ENCODE measurements at places on chromosomes 2 and 18. TPM values are rescaled to one million over a fixed set of nuclear protein-coding genes. Genes with fewer than 3 reads are reported as not detected.

- DNase-seq = no peak
- no peaks in the 10 kb centered on the region for H3K36me3 ChIP-seq
- no peaks in the 10 kb centered on the region for H3K4me1 ChIP-seq
- H3K4me3 ChIP-seq = no peak overlapping the region
Measured at GRCh38 chr2:183868707-183869106, 729.6 kb upstream of the ZNF804A start.

- peak overlapping the region; percentile 97 for H3K4me3 ChIP-seq
- DNase-seq = peak; percentile 40
- H3K27ac ChIP-seq = peak overlapping the region; percentile 89
- H3K36me3 ChIP-seq = peaks cover 13% of the 10 kb centered on the region
- no peaks in the 10 kb centered on the region for H3K27me3 ChIP-seq
Measured at GRCh38 chr18:75211002-75211621, 515 bp downstream of the TSHZ1 start.

DNA sequence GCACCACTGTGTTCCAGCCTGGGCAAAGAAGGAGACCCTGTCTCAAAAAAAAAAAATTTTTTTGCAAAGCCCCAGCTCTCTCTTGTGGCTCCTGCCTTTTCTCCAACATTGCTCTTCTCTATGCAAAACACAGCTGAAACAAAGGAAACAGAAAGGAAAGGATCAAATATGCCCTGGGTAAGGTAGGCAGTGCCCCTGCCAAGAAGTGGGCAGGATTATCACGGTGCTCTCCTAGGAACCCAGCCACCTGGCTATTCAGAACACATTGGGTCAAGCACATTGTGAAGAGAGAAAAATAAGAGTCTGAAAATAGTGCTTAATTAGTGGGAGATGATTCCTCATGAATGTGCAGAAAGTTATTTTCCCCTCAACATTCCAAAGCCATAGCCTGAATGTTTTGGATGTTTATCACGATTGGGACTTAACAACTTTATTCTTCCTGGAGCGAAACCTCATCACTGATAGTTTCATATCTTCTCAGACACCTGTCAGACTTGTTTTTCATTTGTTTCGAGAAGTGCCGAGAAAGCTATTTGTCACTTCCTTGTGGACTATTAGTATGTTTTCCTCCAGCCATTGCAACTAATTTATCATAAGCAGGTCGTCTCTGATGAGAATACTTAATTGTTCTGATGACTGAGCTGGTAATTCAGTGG, 42.7 kb upstream of the RPL31 start:
- H3K4me3 ChIP-seq = no peak overlapping the region
- no peaks in the 10 kb centered on the region for H3K4me1 ChIP-seq
- H3K27me3 ChIP-seq = peaks cover 17% of the 10 kb centered on the region
- DNase-seq = no peak
- H3K36me3 ChIP-seq = no peaks in the 10 kb centered on the region
- no peak overlapping the region for H3K27ac ChIP-seq

DNA sequence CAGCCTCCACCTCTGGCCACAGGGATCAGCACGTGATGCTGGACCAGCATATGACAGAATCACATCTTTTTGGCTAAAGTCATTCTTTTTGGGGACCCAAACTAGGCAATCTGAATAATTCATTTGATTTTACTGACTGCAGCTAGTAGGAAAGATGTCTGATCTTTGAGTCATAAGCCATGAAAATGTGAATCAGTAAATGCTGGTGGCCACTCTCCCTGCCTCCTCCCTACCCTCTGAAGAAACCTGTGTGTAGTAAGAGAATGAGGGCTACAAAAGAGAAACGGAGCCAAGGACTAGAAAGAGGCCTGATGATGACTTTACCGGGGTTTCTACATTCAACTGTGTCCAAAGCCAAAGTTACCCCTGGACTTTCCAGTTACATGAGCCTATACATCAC, 10.1 kb upstream of the LRPPRC start:
- H3K27ac ChIP-seq = peak overlapping the region; percentile 79
- H3K36me3 ChIP-seq = no peaks in the 10 kb centered on the region
- peak overlapping the region; percentile 51 for H3K4me3 ChIP-seq
- H3K27me3 ChIP-seq = peaks cover 2% of the 10 kb centered on the region
- peaks cover 18% of the 10 kb centered on the region for H3K4me1 ChIP-seq

DNA sequence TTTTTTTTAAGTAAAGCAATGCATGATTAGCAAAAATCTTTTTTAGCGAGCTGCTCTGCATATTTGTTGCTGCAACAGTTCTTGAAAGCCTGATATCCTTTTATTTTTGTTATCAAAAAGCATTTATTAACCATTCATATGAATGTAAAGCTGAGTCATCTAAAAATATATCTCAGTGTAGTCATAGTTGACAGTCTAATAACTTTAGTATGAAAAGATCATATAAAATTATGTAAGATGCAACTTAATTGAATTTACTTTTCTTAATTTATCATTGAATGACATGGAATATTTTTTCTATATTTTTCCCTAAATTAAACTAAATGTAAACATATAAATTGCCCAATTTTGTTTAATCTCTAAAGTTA, 8.5 kb downstream of the UGP2 start:
- H3K4me3 ChIP-seq = no peak overlapping the region
- peaks cover 4% of the 10 kb centered on the region for H3K36me3 ChIP-seq
- H3K27ac ChIP-seq = no peak overlapping the region
- H3K27me3 ChIP-seq = no peaks in the 10 kb centered on the region
- peaks cover 64% of the 10 kb centered on the region for H3K4me1 ChIP-seq

DNA sequence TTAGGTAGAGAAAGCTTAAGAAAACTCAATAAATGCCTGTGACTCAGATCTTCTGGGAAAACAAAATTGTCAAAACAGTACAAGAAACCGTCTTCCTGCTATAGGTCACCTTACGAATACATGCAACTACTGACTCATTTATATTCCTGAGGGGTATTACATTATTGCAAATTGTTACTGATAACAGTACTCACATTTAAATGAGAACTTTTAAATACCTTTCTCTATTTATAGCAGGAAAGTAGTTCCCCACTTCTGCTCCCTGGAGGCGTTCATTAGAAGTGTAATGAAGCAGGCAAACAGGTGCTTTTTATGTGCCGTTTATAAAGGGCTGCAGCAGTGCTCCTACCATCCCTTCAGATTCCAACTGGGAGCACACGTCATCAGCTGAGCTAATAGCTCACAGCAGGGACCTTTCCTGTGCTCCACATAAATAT, 65.1 kb upstream of the RPRM start:
- H3K36me3 ChIP-seq = no peaks in the 10 kb centered on the region
- H3K27ac ChIP-seq = no peak overlapping the region
- no peak for DNase-seq
- no peaks in the 10 kb centered on the region for H3K27me3 ChIP-seq

DNA sequence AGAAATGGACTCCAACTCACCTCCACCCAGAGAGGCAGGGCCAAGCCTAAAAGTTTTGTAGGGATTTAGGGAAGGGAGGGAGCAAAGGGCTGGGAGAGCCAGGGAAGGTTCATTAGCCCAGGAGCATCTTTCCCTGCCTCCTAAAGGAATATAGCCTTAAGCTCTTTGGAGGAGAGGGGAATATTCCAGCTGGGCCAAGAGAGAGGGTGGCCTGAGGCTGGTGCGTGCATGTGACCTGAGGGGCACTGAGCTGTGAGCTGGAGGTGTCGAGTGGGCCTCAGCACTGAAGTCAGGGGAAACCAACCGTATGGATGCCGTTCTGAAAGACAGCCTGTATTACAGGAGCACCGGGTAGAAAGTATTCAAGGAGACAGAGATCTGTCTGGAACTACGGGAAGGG, 112.6 kb downstream of the KLHL29 start:
- no peaks in the 10 kb centered on the region for H3K36me3 ChIP-seq
- no peak for DNase-seq
- peaks cover 6% of the 10 kb centered on the region for H3K27me3 ChIP-seq
- H3K4me3 ChIP-seq = no peak overlapping the region

- H3K36me3 ChIP-seq = peaks cover 12% of the 10 kb centered on the region
- H3K4me3 ChIP-seq = no peak overlapping the region
- peaks cover 22% of the 10 kb centered on the region for H3K4me1 ChIP-seq
- DNase-seq = no peak
Measured at GRCh38 chr18:47163241-47163640, 12.9 kb downstream of the IER3IP1 start.

DNA sequence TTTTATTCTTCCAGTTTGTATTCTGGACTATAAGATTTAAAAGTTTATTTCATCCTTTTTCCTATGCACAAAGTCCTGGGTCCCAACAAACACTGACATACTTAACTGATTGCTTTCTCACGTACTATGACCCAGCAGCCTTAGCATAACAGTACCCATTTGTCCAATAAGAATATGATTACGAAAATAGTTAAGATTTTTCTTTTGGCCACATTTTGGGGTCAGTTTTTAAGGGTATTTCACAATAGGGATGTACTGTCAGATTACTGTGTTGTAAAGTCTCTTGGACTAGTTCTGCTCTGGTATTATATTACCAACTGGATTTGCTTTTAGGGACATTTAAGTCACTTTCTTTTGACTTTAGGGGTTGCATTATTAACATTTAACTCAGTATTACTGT, 46.1 kb downstream of the TTC39C start:
- no peaks in the 10 kb centered on the region for H3K27me3 ChIP-seq
- peaks cover 32% of the 10 kb centered on the region for H3K4me1 ChIP-seq
- no peak overlapping the region for H3K27ac ChIP-seq
- H3K4me3 ChIP-seq = no peak overlapping the region
- H3K36me3 ChIP-seq = peaks cover 13% of the 10 kb centered on the region

GRCh38 chr2:109045505-109045904, 56.5 kb upstream of the EDAR start:
- H3K4me3 ChIP-seq = no peak overlapping the region
- H3K27me3 ChIP-seq = peaks cover 12% of the 10 kb centered on the region
- no peaks in the 10 kb centered on the region for H3K4me1 ChIP-seq
- H3K36me3 ChIP-seq = no peaks in the 10 kb centered on the region
- no peak overlapping the region for H3K27ac ChIP-seq

DNA sequence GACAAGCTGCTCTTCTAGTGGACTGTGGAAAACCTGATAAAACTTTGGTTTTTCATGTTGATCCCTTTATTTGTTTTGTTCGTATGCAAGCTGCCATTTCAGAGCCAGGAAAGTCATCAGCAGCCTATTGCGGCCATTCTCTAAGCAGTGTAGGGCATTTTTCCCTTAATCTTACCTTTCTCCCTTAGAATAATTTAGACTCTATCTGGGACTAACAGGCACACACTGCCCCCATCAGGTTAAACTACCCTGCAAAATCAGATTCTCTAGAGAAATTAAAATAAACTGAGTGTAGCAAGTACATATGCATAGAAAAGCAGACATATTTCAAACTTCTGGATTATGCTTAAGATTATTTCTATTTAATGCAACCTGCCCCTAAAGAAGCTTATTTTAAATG, 347.5 kb downstream of the METTL4 start:
- H3K27ac ChIP-seq = no peak overlapping the region
- no peaks in the 10 kb centered on the region for H3K36me3 ChIP-seq
- DNase-seq = no peak
- no peaks in the 10 kb centered on the region for H3K4me1 ChIP-seq
- H3K27me3 ChIP-seq = peaks cover 6% of the 10 kb centered on the region

DNA sequence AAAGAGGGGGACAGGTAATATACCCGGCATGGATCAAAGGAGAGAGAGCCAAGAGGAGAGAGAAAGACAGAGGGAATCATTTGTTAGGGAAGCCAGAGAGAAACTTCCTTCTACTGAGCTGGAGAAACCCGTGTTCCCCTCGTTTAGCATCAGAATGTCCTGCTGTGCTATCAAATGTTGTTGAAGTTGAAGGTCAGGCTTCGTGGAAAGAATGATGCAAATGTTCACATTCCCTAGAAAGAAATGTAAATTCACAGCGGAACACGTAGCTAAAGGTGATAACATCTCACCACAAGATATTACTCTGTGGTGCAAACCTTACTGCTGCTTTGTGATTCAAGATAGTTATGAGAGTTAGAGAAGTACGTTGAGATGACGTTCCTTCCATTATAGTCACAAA, 258.1 kb downstream of the LNPK start:
- H3K27ac ChIP-seq = no peak overlapping the region
- no peak overlapping the region for H3K4me3 ChIP-seq
- H3K27me3 ChIP-seq = no peaks in the 10 kb centered on the region

DNA sequence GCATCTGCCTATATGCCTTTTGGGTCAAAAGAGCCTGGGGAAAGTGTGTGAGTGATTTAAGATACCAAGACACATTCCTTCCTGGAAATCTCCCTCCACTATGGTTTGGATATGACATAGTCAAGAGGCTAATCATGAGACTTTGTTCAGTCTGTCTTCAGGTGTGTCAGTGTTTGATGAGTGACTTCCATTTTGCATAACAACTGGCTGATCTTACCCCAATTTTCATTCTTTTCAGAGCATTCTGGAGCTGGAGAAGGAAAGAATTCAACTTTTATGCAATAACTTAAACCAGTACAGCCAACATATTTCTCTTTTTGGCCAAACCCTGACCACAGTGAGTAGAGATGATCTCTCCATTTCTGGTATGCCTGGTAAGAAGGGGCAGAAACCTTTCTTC, 39.4 kb downstream of the SPC25 start:
- no peaks in the 10 kb centered on the region for H3K4me1 ChIP-seq
- H3K27ac ChIP-seq = no peak overlapping the region
- DNase-seq = no peak
- H3K36me3 ChIP-seq = no peaks in the 10 kb centered on the region
- no peaks in the 10 kb centered on the region for H3K27me3 ChIP-seq
- H3K4me3 ChIP-seq = no peak overlapping the region

GRCh38 chr2:207315131-207315530, 149.4 kb upstream of the KLF7 start:
- peaks cover 3% of the 10 kb centered on the region for H3K4me1 ChIP-seq
- H3K36me3 ChIP-seq = no peaks in the 10 kb centered on the region
- H3K4me3 ChIP-seq = no peak overlapping the region
- no peaks in the 10 kb centered on the region for H3K27me3 ChIP-seq
- H3K27ac ChIP-seq = no peak overlapping the region

- H3K27ac ChIP-seq = no peak overlapping the region
- DNase-seq = no peak
- H3K4me1 ChIP-seq = no peaks in the 10 kb centered on the region
Measured at GRCh38 chr2:239868556-239869181, 156.5 kb downstream of the NDUFA10 start.

- H3K4me3 ChIP-seq = no peak overlapping the region
- peaks cover 12% of the 10 kb centered on the region for H3K4me1 ChIP-seq
- H3K27me3 ChIP-seq = no peaks in the 10 kb centered on the region
- no peak for DNase-seq
- H3K36me3 ChIP-seq = no peaks in the 10 kb centered on the region
- H3K27ac ChIP-seq = no peak overlapping the region
Measured at GRCh38 chr2:229412686-229413085, 141.6 kb upstream of the PID1 start.

- H3K4me1 ChIP-seq = no peaks in the 10 kb centered on the region
- H3K27me3 ChIP-seq = no peaks in the 10 kb centered on the region
- H3K27ac ChIP-seq = no peak overlapping the region
- no peaks in the 10 kb centered on the region for H3K36me3 ChIP-seq
- H3K4me3 ChIP-seq = no peak overlapping the region
Measured at GRCh38 chr18:37922162-37922561, 356.6 kb upstream of the CELF4 start.

Gene CDCA7
- 6.3 TPM for total RNA-seq

Gene LIMS4
- not detected for total RNA-seq

Gene CSRNP3
- total RNA-seq = not detected

Gene SH2D6
- total RNA-seq = 1.6 TPM

Gene ABCB11
- not detected for total RNA-seq

Gene RMDN2
- 7.0 TPM for total RNA-seq

Gene VRK2
- 63.0 TPM for total RNA-seq

Gene SOS1
- 39.2 TPM for total RNA-seq

Gene LIMS3
- 0.24 TPM for total RNA-seq

Gene SPHKAP
- total RNA-seq = not detected

Gene CENPA
- 0.42 TPM for total RNA-seq

Gene CDKL4
- not detected for total RNA-seq

Gene IL36G
- total RNA-seq = not detected

Gene POTEJ
- total RNA-seq = not detected

Gene RFTN2
- total RNA-seq = not detected

Data from activated B cell treated with CpG ODN at 0.5 μM for 24 hours (primary cell).